ENCODE measurements at places on chromosomes 16 and 17. TPM values are rescaled to one million over a fixed set of nuclear protein-coding genes. Genes with fewer than 3 reads are reported as not detected.

DNA sequence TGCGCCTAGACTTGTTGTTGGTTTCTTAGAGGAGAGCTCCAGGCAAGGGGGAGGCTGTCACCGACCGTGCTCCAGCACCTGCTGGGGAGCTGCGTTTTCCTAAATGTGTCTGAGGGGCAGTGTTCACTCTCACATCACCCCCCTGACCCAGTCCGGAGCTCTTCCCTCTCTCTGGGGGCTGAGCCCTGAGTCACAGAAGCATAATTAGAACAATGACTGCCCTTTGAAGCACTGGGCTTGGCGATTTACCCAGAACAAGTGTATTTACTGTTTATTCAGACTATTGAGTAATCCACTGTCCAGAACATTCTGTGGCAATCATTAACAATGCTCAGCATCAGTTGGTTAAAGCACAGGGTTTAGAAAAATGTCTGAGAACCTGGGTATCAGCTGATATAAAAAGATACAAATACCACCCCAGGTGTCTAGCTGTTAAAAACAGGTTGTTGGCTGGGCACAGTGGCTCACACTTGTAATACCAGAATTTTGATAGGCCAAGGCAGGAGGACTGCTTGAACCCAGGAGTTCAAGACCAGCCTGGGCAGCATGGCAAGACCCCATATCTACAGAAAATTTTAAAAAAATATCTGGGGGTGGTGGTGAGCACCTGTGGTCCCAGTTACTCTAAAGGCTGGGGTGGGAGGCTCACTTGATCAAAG lies 8.1 kb downstream of the CES4A start:
- DNase-seq = peak; percentile 27

- DNase-seq = no peak
Observed at GRCh38 chr16:67652578-67653127, 7.4 kb downstream of the ACD start.

DNA sequence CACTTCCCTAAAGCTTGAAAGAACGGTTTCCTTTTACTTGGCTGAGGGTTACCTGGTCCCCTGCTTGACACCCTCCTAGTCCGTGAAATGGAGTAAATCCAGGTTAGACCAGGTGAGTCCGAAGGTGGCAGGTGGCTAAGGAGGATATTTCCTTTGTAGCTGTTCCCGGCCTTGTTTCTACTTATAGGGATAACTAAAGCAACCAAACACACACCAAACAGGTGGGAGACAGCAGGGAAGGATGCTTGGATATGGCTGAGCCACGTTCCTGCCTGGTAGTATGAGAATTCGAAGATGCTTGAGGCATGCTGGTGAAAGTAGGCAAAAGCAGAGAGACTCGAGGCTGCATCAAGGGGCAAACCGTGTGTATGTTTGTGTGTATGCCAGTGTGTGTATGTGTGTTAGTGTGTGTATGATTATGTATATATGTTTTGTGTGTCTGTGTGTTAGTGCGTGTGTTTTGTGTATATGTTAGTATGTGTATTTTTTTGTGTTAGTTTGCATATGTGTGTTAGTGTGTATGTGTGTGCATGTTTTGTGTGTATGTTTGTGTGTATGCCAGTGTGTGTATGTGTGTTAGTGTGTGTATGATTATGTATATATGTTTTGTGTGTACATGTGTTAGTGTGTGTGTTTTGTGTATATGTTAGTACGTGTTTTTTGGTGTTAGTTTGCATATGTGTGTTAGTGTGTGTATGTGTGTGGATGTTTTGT lies 28.9 kb downstream of the RBFOX1 start:
- DNase-seq = no peak

GRCh38 chr16:49456763-49457162 lies 83.2 kb downstream of the C16orf78 start:
- no peak for DNase-seq

DNA sequence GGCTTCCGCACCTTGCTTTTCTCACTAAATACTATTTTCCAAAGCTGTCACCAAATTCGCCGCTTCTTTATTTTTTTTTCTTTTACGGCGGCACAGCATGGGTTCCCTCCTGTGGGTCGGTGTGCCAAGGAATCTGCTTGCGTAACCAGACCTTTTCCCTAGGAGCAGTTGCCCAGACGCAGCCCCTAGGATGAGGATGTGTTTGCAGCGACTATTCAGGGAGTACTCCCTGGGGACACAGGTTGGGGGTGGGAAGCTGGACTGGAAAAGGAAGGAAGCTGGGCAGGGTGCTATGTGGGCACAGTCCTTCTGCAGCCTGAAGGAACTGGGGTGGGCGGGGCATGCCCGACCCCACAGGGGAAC lies 49.0 kb upstream of the ZCCHC14 start:
- no peak for DNase-seq

Gene SLC5A11
- total RNA-seq = 0.17 TPM

Gene SLC47A1
- 0.85 TPM for total RNA-seq

Gene DECR2
- 17.5 TPM for total RNA-seq

- DNase-seq = no peak
Observed at GRCh38 chr17:73749337-73749823, 105.1 kb upstream of the SDK2 start.

Gene TPSB2
- not detected for total RNA-seq

GRCh38 chr16:4353675-4354074 lies 2.6 kb upstream of the PAM16 start:
- no peak for DNase-seq

Gene SMIM22
- not detected for total RNA-seq

- no peak for DNase-seq
Observed at GRCh38 chr16:50466170-50466569, 82.0 kb upstream of the NKD1 start.

GRCh38 chr17:10034719-10035475 lies 129.8 kb upstream of the RCVRN start:
- DNase-seq = no peak

GRCh38 chr17:66135219-66135618 lies 56.7 kb downstream of the CEP112 start:
- DNase-seq = no peak

DNA sequence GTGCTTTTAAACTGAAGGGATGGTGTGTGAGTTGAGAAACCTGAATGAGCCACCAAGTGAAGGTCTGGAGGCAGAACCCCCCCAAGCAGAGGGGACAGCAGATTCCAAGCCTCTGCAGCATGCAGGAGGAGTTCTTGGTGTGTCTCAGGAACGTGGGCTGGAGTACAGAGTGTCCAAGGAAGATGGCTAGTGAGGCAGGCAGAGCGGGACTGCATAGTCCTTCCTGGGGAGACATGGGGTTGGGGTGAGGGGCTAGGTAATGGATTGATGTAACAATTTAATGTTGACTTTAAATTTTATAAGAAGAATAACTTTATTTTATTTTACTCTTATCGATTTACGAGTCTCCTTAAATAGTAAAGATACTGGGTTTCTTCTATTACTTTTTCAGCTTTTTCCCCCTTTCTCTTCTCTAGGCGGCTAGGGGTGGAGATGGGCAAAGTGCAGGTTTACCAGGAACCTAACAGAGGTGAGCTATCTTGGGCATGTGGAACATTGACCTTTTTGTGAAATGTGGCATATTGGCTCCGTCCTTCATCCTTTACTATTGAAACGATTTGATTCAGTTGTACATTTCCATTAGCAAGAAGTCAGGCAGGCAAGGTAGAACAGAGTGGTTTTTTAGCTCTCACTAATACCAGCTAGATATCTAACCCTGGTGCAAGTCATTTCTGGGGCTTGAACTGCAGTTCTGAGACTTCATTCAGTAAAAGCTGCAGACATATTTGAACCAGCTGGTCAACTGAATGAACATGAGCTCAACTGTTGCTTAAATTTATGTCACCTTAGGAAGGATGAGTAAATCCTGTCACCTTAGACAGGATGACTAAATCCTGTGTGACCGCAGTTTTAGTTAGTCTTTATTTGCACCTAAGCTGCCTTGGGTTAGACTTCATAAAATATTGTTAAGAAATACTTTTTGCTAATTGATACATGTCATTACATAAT lies 9.2 kb downstream of the PRPSAP2 start:
- no peak for DNase-seq

DNA sequence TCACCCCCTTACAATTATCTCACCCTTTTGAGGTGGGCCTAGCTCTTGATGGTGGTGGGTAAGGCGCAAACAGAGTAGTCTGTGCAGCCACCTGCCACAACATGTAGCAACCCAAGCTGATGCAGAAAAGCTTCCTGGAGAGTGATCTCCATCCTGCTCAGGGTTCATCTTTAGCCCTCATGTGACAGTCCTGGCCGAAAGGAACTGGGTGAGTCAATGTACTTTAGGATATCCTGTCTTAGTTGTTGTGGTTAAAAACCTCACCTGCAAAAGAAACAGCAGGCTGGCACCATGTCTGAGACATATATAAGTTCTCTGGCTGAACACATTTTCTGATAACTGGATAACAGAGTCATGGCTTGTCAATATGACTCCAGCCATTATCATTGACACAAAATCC lies 183.5 kb upstream of the CPHXL start:
- no peak for DNase-seq

DNA sequence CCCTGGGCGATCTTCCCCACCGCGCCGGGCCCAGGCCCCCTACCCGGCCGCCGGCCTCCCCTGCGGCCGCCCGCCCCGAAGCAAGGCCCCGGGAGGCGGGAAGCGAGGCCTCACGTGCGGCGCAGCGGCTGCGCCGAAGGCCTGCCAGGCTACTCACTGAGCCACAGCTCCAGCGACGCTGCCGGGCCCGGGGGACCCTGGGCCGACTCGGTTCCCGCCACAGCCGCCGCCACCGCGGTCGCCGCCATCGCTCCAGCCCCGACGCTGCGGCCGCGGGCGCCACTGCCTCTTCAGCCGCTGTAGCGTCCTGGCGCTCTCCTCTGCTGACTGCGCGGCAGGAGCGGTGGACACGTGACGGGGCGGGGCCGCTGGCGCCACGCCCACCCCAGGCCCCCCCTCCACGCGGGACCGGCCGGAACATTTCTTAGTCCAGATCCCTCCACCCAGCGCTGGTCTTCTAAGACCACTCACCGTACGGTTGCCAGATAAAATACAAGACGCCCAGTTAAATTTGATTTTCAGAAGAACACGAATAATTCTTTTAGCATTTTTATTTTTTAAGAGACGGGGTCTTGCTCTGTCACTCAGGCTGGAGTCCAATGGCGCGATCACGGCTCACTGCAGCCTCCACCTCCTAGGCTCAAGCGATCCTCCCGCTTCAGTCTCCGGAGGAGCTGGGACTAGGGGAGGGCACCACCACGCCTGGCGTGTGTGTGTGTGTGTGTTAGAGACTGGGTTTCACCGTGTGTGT lies at the start of gene GGA2:
Gene GGA2 (minus strand): TSS at position 331 of the 751 bp plus-strand sequence. CDS start 83 bp downstream, at position 248.
- peak; percentile 88 for DNase-seq

Gene ITGA2B
- total RNA-seq = 1.0 TPM

DNA sequence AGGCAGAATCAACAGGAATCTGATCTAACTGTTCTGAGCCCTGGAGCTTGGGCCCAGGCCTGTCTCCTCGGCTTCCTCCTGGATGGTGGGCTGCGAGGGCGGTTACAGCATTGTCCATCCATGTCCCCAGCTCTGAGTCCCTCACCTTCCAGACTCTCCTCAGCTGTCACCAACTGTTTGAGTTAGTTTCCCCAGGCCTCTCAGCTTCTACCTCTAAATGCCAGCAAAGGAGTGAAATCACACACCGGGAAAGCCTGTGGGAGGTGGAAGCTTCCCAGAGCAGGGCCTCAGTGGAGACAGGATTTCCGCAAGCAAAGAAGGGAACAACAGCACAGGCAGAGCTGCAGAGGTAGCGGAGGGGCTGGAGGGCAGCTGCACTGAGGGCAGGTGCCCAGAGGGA lies 9.4 kb upstream of the PRPSAP2 start:
- no peak for DNase-seq

DNA sequence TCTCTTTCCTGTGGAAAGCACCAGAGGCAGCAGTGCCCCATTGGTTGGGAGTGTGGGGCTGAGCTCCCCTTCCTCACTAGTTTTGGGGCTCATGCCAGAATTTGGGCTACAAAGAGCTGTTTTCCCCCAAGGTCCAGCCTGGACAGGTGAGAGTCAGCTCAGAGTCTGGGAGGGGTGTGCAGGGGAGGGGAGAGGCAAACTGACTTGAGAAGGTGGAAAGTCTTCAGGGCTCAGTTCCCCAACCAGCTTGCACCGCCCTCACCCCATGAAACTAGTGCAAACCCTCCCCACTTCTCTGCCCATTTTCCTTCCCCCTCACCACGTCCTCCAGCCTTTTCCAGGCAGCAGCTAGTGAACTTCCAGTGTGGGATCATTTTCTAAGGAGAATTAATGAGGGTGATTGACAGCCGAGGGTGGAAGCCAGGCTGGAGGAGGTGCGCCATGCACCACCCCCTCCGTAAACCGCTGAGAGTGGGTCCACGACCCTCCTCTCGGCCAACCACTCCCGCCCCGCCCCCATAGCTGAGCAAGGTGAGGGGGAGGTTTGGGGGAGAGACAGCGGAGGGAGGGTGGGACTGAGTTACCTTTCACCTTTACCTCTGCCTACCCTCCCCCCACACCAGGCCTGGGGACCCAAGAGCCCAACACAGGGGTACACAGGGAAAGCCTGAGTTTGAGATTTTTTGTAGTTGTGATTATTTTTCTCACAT lies 6.2 kb upstream of the DLX4 start:
- no peak for DNase-seq

Gene KLHDC4
- 28.2 TPM for total RNA-seq

DNA sequence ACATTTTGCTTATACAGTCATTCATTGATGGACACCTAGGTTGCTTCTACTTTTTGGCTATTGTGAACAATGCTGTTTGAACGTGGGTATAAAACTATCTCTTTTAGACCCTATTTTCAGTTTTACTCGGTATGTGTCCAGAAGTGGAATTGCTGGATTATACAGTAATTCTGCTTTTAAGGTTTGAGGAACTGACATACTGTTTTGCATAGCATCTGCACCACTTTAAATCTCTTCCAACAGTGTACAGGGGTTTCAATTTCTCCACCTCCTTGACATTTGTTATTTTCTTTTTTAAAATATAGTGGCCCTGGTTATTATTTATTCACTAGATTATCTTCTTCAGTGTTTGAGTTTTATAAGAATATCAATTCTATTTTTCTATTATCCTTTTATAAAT lies 116.9 kb downstream of the USP22 start:
- no peak for DNase-seq

GRCh38 chr16:20928774-20929411 lies 28.3 kb downstream of the LYRM1 start:
- DNase-seq = no peak

GRCh38 chr16:2162676-2163118 lies 7.1 kb downstream of the TRAF7 start:
- DNase-seq = no peak

DNA sequence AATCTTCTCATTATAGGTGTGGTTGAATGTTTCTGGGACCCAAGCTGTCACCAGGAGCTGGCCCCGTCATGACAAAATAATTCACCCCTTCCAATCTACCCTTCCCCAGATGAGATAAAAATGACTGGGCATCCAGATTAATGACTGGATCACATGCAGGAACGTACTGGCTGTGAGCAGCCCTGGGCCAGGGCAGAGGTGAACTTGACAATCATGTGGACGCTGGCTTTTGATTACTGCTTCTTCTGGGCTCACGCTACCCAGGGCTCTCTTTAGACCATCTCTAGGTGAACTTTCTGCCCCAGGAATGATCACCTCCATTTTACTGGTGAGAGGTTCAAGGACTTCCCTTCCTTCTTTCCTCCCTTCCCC lies 18.3 kb downstream of the CBX4 start:
- no peak for DNase-seq

GRCh38 chr16:15035163-15035729 lies 20.6 kb downstream of the NTAN1 start:
- no peak for DNase-seq

Gene MT4
- not detected for total RNA-seq

GRCh38 chr17:19716108-19717030 lies at the start of gene SLC47A2:
Gene SLC47A2 (minus strand): TSS chr17:19716584. CDS start chr17:19716555, 29 bp downstream.
- DNase-seq = no peak

Gene LAT
- 0.68 TPM for total RNA-seq
